ENCODE measurements at places on chromosomes 5 and 9.
A peak's percentile ranks its signal among the peaks of the same experiment; 100 is the strongest.

- H3K27ac ChIP-seq, result no peak overlapping the region
- H3K27me3 ChIP-seq, result no peaks in the 10 kb centered on the region
- no peak for DNase-seq
- no peaks in the 10 kb centered on the region for H3K4me1 ChIP-seq
- no peak overlapping the region for H3K4me3 ChIP-seq
Measured at GRCh38 chr9:18662320-18662719, 188.4 kb downstream of the ADAMTSL1 start.

DNA sequence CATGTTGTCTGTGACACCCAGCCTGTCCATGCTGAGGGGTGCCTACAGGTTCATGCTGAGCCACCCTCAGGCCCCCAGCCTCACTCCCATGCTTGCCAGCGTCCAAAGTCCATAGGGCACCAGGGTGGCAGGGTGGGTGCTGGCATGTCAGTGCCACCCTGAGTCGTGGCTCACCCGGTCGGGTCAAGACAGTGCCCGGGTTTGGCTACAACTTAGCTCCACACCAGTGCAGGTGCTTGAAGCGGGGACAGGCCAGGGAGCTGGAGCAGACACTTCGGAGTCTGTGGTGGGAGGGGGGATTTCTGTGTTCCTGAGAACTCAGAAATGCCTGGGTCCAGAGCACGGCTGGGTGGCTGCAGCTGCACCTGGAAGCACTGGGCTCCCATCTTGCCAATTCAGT, 579.2 kb upstream of the FAM174A start:
- H3K36me3 ChIP-seq, result no peaks in the 10 kb centered on the region
- H3K4me3 ChIP-seq, result no peak overlapping the region
- no peak for DNase-seq
- H3K27me3 ChIP-seq, result no peaks in the 10 kb centered on the region

DNA sequence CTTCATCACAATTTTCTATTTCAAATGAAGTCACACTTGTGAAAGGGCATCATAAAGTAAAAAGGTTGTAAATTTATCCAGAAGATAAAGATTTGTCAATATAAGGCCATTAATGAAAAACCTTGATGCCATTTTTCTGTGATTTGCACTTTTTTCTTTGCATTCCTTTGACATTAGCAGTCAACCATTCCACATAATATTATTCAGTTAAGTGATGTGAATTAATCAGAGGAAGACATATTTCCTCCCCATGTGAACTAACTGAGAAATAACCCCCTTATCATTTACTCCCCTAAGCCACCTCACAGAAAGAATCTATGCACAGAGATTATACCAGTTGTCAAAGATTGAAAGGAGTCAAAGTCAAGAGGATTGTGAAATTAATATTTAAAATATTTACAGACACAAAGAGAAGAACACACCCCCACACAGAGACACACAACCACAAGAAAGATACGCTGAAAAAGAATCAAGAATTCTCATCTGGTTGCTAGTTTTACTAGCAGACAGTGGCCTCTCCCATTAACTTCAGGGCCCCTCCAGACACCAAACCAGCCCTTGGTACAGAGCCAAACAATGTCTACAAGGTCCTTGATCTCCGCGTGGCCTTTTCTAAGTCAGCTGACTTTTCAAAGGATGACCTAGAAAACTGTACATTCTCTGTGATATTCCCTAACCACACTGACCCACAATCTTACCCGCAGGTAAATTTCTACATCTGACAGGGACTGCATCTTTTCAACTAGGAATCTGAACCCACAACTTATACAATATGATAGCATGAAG, 29.5 kb downstream of the GNAQ start:
- H3K4me1 ChIP-seq, result peaks cover 50% of the 10 kb centered on the region
- no peaks in the 10 kb centered on the region for H3K27me3 ChIP-seq
- no peak overlapping the region for H3K4me3 ChIP-seq
- H3K27ac ChIP-seq, result peak overlapping the region; percentile 88

DNA sequence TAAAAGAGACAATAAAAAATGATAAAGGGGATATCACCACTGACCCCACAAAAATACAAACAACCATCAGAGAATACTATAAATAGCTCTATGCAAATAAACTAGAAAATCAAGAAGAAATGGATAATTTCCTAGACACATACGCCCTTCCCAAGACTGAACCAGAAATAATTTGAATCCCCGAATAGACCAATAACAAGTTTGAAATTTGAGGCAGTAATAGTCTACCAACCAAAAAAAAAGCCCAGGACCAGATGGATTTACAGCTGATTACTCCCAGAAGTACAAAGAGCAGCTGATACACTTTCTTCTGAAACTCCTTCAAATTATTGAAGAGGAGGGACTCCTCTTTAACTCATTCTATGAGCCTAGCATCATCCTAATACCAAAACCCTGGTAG, 128.1 kb downstream of the DMRTA1 start:
- no peak overlapping the region for H3K27ac ChIP-seq
- peaks cover 3% of the 10 kb centered on the region for H3K36me3 ChIP-seq
- no peak overlapping the region for H3K4me3 ChIP-seq
- no peaks in the 10 kb centered on the region for H3K4me1 ChIP-seq
